ENCODE measurements at places on chromosomes 7 and 10.

- no peak for DNase-seq
Measured at GRCh38 chr7:50557099-50557498, 8.1 kb downstream of the DDC start.

GRCh38 chr10:8269976-8270375 lies 215.5 kb downstream of the GATA3 start:
- DNase-seq, result no peak

DNA sequence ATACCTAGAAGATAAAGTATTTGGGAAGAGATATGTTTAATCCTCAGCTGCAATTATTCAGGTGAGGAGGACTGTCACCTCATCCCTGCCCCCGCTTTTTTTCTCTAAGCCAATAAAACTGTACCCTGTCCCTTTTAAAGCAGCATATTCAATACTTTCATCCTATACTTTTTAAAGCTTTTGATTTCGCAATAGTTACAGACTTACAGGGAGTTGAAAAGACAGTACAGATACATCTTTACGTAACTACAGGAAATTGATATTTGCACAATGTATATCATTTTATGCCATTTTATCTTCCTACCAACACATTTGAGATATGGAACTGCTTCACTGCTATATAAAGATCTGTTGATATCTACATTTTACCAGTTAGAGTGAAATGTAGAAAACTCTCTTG lies 47.6 kb downstream of the STK17A start:
- DNase-seq, result no peak

- DNase-seq, result no peak
Measured at GRCh38 chr7:30430276-30430675, 48.3 kb downstream of the NOD1 start.

DNA sequence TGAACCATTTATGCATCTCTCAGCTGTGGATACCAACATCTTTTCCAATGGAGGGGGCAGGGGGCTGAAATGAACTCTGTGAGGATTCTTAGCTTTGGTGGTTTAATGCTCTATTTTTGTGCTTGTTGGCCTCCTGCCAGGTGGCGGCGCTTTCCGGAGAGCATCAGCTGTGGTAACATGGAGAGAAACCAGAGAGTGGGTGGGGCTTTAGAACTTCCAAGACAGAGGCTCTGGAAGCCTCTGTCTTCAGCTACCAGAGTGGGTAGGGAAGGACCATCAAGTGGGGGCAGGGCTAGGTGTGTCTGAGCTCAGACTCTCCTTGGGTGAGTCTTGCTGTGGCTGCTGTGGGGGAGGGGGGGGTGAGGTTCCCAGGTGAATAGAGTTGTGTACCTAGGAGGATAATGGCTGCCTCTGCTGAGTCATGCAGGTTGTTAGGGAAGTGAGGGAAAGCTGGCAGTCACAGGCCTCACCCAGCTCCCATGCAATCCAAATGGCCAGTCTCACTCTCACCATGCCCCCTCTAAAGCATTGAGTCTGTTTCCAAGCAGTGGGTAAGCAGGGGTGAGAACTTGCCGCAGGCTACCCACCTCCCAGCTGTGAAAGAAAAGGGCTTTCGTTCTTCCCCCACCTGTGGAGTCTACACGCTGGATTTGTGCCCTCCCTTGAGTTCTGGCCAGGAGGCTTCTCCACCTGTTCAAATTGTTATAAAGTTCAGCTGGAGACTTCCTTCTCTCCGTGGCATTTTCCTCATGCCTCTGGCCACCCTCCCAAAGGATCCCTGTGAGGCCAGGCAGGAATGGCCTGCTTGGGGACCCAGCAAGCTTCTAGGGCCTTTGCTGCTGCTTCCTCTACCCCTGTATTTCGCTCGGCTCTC lies 527.0 kb downstream of the NEBL start:
- no peak for DNase-seq

- no peak for DNase-seq
Measured at GRCh38 chr7:31695859-31696614, 9.0 kb downstream of the PPP1R17 start.

GRCh38 chr7:143193880-143194279 lies 10.7 kb downstream of the TAS2R39 start:
- DNase-seq, result no peak

GRCh38 chr10:1735562-1735961 lies 1.8 kb downstream of the ADARB2 start:
- no peak for DNase-seq

DNA sequence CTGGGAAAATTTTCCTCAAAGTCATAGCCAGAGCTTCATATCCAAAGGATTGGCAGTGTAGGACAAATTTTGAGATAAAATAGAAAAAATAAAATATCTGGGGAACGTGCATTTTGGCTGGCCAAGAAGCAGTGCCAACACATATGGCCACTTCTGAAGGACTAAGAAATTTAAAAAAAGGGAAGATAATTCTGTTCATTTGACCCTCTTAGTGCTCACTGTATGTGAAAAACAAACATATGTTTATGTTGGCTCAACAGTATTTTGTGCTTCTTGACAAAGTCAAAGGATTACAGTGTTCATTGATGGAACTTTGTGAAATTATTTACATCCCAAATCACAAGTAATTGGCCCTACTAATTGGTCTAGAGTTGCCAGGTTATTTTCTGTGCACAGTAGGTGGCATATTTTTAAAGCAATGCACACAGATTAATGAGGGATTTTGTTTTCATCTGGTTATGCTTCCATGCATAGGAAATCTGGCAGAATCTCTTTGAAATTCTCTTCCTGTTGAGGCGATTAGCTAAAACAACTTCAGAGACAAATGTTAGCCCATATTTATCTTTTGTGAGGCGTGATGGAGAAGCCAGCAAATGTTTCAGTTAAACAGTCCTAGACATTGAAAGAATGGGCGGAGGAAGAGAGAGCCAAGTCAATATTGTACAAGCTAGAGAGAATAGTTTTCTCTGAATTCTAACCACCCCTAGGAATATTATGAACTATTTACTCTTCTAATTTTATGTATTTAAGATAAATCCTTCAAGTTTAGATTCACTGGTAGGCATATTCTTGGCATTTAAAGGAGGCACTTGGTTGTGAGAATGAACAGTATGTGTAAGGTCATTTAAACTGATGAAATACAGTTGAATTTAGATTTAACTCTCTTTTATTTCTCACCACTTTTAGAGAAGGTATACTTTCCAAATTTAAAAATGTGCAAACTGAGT lies 237.7 kb upstream of the MBL2 start:
- DNase-seq, result no peak

DNA sequence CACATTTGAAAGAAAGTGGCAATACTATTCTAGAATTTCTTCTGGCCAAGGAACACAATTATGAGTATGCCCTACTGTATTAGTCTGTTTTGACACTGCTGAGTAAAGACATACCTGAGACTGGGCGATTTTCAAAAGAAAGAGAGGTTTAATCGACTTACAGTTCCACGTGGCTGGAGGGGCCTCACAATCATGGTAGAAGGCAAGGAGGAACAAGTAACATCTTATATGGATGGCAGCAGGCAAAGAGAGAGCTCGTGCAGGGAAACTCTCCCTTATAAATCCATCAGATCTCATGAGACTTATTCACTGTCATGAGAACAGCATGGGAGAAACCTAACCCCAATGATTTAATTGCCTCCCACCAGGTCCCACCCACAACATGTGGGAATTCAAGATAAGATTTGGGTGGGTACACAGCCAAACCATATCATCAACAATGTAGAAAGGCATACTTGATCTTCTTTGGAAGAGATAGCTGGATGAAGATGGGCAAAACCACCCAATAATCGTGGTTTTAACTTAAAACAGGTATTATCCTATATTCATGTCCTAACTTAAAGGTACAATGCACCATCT lies 113.9 kb downstream of the ETV1 start:
- no peak for DNase-seq

- no peak for DNase-seq
Measured at GRCh38 chr10:31612082-31612481, 293.1 kb downstream of the ZEB1 start.

GRCh38 chr10:121154846-121155245 lies 303.7 kb downstream of the WDR11 start:
- DNase-seq, result no peak

DNA sequence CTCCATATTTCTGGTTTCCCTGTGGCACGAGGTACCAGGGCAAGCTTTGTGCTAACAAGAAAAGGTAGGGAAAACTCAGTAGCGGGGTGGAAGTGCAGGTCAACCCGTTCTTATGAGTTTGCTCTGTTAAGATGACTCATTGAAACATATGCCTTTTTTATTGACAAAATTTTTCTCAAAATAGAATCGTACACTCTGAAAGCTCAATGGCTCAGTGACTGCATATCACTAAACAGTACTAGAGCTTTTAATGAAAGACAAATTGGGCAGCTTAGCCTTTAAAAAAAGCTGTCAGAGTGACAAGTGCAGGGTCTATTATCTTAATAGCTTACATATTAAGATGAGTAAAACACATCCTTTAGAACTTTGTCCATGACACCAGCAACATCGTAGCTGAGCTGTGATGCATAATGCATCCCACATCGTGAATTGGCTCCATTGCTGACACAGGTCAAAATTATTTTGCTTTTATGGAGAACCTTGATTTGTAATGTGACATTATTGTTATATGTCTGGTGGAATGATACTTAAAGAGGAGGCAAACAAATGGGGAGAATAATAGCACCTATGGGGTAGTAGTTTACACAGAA lies 264.4 kb downstream of the ETV1 start:
- no peak for DNase-seq

- DNase-seq, result peak; percentile 11
Measured at GRCh38 chr7:151644554-151644953, 124.9 kb upstream of the RHEB start.

DNA sequence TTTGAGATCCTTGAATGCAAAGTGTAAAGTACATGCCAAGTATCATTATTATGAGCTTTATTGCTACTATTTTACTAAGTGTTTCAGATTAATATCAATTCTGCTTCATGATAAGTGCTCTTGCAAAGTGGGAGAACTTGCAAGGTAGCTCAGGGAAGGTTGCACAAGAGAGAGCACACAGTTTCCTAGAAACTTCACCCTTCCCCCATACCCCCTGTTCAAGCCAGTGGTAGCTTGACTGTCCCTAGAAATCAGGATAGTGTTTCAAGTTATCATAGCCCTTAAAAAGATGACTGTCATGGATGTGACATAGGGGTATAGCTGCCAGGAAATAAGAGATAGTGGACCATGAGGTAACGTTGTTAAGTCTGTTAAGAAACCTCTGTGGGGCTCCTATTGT lies 251.5 kb downstream of the TRIL start:
- DNase-seq, result no peak

DNA sequence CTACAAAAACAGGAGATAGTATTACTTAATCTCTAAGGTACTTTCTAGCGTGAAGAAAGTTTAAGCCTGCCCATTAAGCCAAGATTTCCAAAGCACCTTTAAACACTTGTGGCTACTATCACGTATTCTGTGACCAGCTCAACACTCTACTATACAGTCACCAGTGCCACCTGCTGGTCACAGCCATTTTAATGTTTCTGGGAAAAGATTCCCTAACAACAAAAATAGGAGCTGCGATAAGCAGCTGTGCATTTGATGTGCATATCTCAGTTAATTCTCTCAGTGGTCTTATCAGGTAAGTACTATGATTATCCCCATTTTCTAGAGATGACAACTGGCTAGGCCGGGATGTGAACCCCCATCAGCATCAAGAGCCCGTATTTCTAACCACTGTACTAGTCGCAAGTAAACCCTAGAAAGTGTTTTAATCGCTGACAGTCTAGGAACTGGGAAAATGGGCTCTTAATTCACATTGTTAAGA lies 860 bp downstream of the SEC31B start:
- peak; percentile 67 for DNase-seq

GRCh38 chr10:24009115-24009514 lies 199.8 kb upstream of the KIAA1217 start:
- DNase-seq, result no peak

DNA sequence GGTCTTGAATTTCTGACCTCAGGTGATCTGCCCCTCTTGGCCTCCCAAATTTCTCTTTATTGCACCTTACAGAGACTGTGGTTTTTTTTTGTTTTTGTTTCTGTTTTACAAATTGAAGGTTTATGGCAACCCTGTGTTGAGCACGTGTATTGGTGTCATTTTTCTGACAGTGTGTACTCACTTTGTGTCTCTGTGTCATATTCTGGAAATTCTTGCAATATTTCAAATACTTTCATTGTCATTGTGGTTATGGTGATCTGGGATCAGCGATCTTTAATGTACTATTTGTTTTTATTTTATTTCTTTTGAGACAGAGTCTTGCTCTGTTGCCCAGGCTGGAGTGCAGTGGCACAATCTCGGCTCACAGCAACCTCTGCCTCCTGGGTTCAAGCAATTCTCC lies 89.8 kb downstream of the PRTFDC1 start:
- DNase-seq, result no peak

DNA sequence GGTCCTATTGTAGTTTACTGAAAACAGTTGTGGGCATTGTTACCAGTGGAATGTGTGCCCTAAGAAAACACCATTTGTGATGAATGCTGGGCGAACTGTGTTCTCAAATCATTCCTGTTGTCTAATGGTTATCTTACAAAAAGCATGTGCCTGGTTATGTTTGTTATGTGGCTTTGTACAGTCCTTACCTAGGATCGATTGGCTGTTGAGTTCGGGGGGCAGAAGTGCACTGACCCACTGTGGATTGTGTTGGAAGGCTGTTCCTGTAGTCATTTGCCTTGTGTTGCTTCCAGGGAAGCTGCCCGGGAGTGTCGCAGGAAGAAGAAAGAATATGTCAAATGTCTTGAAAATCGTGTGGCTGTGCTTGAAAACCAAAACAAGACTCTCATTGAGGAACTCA lies 84.3 kb downstream of the CREM start:
- no peak for DNase-seq

DNA sequence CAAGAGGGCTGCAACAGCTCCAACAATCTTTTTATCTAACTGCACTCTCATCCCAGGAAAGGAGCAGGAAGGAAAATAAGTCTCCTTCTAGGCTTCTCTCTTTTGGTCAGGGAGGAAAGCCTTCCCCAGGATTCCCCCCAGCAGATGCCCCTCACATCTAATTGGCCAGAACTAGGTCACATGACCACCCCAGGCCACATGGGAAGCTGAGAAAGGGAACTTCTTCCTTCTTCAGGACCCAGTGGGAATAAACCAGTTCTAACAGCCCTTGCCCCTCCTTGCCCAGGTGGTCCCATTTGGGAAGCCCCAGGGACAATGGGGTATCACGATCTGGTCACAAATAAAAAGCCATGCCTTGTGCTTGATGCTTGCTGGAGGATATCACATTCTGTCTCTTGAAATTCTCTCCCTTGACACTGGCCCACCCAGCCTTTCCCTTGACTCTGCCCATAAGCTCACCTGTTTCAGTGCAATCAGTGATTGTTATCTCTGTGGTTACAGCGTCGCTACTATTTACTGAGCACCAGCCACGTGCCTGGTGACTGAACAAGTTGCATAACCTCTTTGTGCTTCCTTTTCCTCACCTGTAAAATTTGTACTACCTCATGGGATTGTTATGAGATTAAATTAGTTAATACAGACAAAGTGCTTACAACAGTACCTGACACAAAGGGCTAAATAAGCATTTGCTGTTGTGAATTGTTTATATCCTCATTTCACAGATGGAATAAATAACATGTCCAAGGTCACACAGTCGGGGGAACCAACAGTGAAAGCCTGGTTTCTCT lies 9.0 kb upstream of the TACR2 start:
- DNase-seq, result no peak

DNA sequence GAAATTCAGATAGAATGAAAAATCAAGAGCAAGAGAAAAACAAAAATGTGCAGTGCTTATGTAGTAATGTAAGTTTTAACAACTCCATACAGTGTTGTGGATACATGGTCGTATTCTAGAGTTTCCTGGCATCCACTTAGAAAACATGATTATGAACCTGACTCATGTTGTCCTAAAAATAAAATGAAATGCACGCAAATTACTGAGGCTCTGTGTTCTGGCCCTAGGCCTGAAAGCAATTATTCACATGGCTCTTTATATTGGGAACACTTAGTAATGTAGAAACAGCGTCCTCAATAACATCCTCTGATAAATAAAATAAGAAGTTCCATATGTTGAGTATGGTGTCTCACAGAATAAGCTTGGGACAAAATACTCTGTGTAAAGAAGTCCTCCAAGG lies 200.2 kb upstream of the SEMA3E start:
- DNase-seq, result no peak
